ENCODE measurements at places on chromosomes 5 and 9.

GRCh38 chr9:127185931-127186781, 63.7 kb upstream of the ANGPTL2 start:
- no peak for DNase-seq

- DNase-seq: no peak
These were observed 15.0 kb downstream of the ACSL6 start for GRCh38 chr5:131996210-131997025.

DNA sequence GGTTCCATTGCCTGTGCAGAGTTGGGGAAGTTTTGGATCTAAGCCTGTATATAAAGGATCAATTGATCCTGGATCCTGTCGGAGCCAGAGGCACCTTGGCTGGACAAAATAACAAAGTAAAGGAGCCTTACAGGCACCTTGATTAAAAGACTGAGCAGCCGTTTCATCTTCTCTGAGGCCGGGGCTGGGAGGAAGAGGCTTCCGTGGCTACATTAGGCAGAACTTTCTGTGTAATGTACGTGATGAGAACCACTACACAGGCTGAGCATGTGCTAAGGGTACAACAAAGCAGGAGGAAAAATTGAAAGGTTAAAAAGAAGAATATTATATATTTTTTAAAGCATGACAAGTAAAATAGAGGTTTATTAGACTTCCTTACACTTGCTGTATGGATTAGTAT, 37.0 kb downstream of the IL31RA start:
- no peak for DNase-seq

DNA sequence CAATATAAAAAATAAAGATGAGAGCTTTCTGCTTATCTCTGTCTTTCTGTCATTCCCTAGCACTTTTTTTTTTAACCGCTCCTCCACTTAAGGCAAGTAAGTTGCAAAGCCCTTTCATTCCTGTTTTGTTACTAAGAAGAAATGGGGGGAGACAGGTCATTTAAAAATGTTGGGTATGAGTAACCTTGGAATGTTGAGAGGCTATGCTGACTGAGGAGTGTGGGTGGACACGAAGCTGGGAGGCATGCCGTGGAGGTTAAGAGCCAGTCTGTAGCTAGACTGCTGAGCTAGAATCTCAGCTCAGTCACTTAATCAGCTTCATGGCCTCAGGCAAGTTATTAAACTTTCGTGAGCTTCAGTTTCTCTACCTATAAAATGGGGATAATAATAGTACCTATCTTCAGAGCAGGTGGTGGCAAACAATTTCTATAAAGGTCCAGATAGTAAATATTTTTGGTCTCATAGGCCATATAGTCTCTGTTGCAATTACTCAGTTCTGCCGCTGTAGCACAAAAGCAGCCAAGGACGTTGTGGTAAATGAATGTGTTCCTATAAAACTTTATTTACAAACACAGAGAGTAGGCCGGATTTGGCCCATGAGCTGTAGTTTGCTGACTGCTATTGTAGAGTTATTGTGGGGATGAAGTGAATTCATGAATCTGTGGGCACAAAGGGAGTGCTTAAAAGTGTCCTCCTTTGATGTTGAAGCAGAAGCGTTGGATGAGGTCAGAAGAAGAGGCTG, 220.0 kb downstream of the GABBR2 start:
- DNase-seq: no peak

DNA sequence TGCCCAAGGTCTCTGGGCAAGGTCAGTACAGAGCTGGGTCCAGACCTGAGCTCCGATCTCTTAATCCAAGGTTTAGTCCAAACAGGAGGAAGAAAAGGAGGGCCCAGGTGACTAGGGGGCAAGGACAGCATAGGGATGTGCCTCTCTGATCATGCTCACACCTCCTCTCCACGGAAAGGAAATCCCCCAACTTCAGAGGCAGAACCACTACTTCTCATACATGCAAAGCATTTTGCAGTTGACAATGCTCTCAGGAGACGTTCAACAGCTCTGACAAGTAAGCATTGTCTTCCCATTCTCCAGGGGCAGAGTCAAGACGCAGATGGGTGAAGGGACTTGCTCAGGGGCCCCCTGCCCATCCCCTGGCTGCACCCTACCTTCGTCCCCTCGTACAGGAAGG, 8.7 kb upstream of the CORO2A start:
- no peak for DNase-seq

DNA sequence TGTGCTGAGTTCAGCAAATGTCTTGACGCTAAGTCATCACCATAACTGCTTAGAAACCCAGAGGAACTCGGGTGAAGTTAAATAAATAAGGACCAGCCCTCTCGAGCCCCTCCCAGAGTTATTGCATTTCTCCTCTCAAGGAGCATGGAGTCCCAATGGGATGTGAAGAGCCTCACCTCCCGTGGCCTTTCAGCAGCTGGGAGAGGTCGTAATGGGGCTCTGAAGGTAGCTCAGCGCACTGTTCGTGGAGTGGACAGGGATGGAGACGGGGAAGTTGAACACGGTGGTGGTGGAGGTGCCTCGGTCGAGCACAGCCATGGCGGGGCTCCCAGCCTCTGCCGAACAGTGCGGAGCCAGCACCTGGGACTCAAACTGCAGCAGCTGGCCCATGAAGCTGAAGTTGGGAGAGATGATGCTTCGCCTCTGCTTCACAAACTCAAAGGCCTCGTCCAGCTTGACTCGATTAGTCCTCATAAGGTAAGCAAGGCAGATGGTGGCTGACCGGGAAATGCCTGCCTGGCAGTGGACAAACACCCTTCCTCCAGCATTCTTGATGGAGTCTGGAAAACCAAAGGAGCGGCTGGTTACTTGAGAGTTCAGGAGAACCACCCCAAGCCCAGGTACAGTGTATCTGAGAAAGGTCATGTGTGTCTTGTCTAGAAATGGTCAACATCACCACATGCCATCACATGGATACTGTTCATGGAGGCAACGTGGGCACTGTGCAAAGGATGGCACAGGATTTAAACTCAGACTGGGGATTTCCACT, 2.2 kb downstream of the DUSP1 start:
- peak; percentile 17 for DNase-seq

DNA sequence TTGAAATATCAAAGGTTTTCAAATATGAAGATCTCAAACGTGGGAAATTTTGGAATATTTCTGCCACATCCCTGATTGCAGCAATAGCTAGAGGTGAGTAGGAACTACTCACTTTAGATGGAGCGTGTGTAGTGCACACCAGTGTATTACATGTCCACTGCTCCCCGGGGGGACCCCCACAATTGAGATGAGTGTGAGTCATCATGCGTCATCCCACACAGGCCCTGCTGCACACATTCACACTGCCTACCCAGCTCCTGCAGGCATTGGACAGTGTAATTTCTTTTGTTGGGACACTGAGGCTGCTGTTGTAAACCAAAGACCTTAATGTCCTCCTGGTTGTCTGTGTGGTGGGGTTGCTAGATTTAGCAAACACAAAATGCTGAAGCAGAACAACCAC, 280.0 kb downstream of the GAS1 start:
- DNase-seq: no peak

- no peak for DNase-seq
These were observed 178.8 kb upstream of the CDH10 start for GRCh38 chr5:24823625-24824024.

- DNase-seq: no peak
These were observed 606.7 kb downstream of the PSAT1 start for GRCh38 chr9:78903581-78903980.

DNA sequence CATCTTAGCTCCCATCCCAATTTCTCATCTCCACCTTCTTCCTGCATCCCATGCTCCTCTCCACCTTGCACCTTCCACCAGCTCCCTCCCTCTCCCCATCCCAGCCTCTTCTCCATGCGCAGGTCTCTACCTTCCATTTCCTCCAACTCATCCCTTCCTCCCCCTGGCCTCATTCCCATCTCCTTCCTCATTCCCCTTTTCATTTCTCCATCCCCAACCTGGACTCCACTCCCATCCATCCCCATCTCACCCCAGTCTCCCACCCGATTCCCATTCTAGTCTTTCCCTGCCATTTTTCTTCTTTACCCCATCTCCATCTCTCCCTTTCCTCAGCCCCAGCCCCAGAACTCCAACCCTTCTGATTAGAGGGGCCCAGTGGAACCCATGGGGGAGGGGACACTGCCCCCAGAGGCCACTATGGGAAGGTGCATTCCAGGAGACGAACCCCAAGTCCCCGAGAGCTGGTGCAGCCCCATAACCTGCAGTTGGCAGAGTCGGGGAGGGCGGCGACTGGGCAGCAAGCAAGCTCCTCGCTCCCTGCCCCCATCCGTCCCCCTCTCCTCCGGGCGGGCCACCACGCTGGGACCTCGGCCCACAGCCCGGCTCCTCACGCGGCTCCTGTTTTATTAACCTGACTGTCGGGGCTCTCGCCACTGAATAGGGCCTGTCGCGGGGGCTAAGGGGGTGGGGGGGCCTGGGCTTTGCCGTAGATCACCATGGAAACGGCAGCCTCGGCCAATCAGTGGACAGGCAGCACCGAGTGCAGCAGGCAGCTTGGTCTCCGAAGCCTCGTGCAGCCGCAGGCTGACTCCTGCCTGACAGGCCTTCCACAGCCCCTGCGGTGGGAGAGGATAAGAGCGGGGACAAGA, 66.7 kb downstream of the PCDH1 start:
- DNase-seq: peak; percentile 3

- no peak for DNase-seq
These were observed 10.6 kb upstream of the MAP1B start for GRCh38 chr5:72096602-72097188.

DNA sequence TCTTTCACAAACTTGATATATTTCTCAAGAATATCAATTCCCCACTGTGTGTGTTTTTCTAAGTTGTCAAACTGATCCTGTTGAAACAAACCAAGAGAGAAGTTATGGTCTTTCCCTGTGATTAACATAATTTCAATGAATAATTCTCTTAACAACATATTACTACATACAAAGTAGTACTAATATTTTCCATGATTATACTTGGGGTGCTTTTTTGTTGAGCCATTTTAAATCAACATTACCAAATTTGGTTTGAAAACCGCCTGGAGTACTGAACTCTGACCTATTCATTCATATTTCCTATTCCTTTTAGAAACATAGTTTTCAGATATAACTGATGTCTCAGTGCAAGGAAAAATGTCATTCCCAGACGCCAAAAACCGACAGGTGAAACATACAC, 48.1 kb downstream of the FNBP1 start:
- no peak for DNase-seq

GRCh38 chr9:122912671-122912963, 506 bp downstream of the ZBTB6 start:
- DNase-seq: no peak

GRCh38 chr9:117073539-117074341, 341.1 kb downstream of the ASTN2 start:
- no peak for DNase-seq

- no peak for DNase-seq
These were observed 35.0 kb upstream of the ALDH1B1 start for GRCh38 chr9:38357350-38358114.

DNA sequence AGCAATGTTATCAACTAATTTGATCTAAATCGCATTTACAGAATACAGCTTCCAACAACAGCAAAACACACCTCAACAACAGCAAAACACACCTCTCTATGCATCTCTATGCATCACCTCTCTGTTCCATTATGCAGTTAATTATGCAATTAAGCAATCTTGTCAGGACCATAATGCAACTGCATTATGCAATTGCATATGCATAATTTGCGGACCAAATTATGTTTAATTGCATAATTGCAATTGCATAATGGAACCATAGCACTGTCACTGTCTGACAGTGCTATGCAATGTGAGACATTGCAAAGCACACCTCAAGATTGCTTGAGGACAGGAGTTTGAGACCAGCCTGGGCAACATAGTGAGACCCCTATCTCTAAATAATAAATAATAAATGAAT, 80.4 kb upstream of the PRSS3 start:
- no peak for DNase-seq
